ENCODE measurements at places on chromosomes 7 and 10. TPM values are rescaled to one million over a fixed set of nuclear protein-coding genes. Genes with fewer than 3 reads are reported as not detected.

LRRC61 gene
- total RNA-seq, result 1.0 TPM

IFIT5 gene
- total RNA-seq, result 2.6 TPM

PTPRZ1 gene
- total RNA-seq, result 135 TPM

ZNF25 gene
- total RNA-seq, result 1.3 TPM

GPC2 gene
- total RNA-seq, result 44.8 TPM

H2BK1 gene
- not detected for total RNA-seq

ZWINT gene
- total RNA-seq, result 73.4 TPM

PGAM1 gene
- total RNA-seq, result 799 TPM

BBS9 gene
- total RNA-seq, result 22.3 TPM

RELN gene
- 0.02 TPM for total RNA-seq

ACBD7 gene
- 17.8 TPM for total RNA-seq

SLC13A1 gene
- total RNA-seq, result not detected

TRIM50 gene
- total RNA-seq, result not detected

WDFY4 gene
- not detected for total RNA-seq

TRPV6 gene
- 0.48 TPM for total RNA-seq

IL6 gene
- total RNA-seq, result 0.41 TPM

SFXN4 gene
- total RNA-seq, result 24.1 TPM

CALY gene
- 1.3 TPM for total RNA-seq

TFPI2 gene
- total RNA-seq, result 10.9 TPM

PRPS1L1 gene
- total RNA-seq, result not detected

MPP7 gene
- 9.8 TPM for total RNA-seq

DGKI gene
- total RNA-seq, result 0.71 TPM

IRF5 gene
- total RNA-seq, result 0.28 TPM

OR6B1 gene
- not detected for total RNA-seq

TLL2 gene
- 3.0 TPM for total RNA-seq

PRLHR gene
- not detected for total RNA-seq

SFTPA2 gene
- not detected for total RNA-seq

AASS gene
- 394 TPM for total RNA-seq

ATG9B gene
- total RNA-seq, result 2.3 TPM

FEZF1 gene
- total RNA-seq, result 12.9 TPM

ACHE gene
- 4.8 TPM for total RNA-seq

KIF20B gene
- total RNA-seq, result 72.0 TPM

GDF2 gene
- not detected for total RNA-seq

SH2B2 gene
- total RNA-seq, result 18.7 TPM

ASAH2B gene
- 6.3 TPM for total RNA-seq

NODAL gene
- 6.3 TPM for total RNA-seq

NACAD gene
- total RNA-seq, result 6.4 TPM

FXYD4 gene
- total RNA-seq, result not detected

TRIM73 gene
- total RNA-seq, result 0.90 TPM

PAX4 gene
- not detected for total RNA-seq

ITPRIP gene
- total RNA-seq, result 16.9 TPM

C10orf67 gene
- 0.11 TPM for total RNA-seq

GPR146 gene
- total RNA-seq, result 1.8 TPM

ATOH7 gene
- total RNA-seq, result 0.39 TPM

GPRIN2 gene
- 17.8 TPM for total RNA-seq

ANKRD1 gene
- total RNA-seq, result not detected

CPA2 gene
- total RNA-seq, result 0.31 TPM

ADCYAP1R1 gene
- total RNA-seq, result 14.6 TPM

UCMA gene
- total RNA-seq, result 4.1 TPM

NPC1L1 gene
- not detected for total RNA-seq

UPK3B gene
- 20.6 TPM for total RNA-seq

SEC61G gene
- 156 TPM for total RNA-seq

HOXA9 gene
- not detected for total RNA-seq
